Mammary epithelial cell (primary cell): ENCODE measurements at places on chromosomes 5 and 9. TPM values are rescaled to one million over a fixed set of nuclear protein-coding genes. Genes with fewer than 3 reads are reported as not detected.

- no peak for DNase-seq
These were observed 7.5 kb upstream of the EGFLAM start for GRCh38 chr5:38250763-38251448.

- DNase-seq = no peak
These were observed 10.8 kb downstream of the GADD45G start for GRCh38 chr9:89615661-89616060.

NUP188 gene
- total RNA-seq = 51.0 TPM

GRCh38 chr9:126643945-126644527, 30.3 kb downstream of the LMX1B start:
- DNase-seq = no peak

CTXN3 gene
- total RNA-seq = not detected

PAX5 gene
- total RNA-seq = not detected in 2 replicates

DNA sequence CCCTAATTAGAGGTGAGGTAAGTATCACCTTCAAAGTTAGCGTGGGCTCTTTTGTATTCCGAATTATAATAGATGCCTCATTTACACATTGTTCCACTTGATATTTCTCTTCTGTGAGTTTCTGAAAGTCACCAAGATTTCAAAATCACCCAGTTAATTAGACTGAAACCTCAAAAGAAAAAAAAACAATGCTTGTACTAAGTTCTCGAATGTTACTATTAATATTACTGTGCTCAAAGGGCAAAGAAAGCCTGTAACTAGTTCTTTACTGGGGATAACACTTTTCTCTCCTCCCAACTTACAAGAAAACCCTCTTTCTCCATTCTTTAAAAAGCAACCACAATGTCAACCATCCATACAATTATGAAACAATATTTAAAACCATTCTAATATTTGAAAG, 98.5 kb downstream of the STRBP start:
- no peak for DNase-seq

DNA sequence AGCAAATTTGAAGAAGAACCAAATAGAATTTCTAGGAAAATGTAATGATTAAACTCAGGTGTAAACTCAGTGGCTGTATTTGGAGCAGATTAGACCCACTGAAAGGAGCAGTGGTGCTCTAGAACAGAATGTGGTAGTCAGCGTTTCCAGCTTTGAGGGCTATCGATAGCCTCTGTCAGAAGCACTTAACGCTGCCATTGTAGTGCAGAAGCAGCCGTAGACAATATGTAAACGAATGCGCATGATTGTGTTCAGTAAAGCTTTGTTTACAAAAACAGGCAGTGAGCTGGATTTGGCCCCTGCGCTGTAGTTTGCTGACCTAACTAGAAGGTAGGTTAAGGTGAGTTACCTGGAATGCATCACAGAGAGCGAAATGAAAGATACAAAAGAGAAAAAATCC, 72.0 kb downstream of the FAM78A start:
- no peak for DNase-seq
